ENCODE measurements at places on chromosomes 1 and 21. TPM values are rescaled to one million over a fixed set of nuclear protein-coding genes. Genes with fewer than 3 reads are reported as not detected.

RHBG gene
- total RNA-seq, result not detected

CLDN14 gene
- total RNA-seq, result not detected

TGFB2 gene
- 6.3 TPM for total RNA-seq

MUTYH gene
- 19.4 TPM for total RNA-seq

RBM11 gene
- 4.3 TPM for total RNA-seq

GRCh38 chr1:161020509-161021164 lies at the start of gene F11R:
Gene F11R (minus strand): TSS chr1:161021152. CDS start chr1:161021073, 79 bp downstream.
- DNase-seq, result no peak
- peaks cover 14% of the 10 kb centered on the region for H3K4me1 ChIP-seq
- H3K27ac ChIP-seq, result peak within 1 kb of the TSS; percentile 59
- H3K27me3 ChIP-seq, result peaks cover 20% of the 10 kb centered on the region

DNA sequence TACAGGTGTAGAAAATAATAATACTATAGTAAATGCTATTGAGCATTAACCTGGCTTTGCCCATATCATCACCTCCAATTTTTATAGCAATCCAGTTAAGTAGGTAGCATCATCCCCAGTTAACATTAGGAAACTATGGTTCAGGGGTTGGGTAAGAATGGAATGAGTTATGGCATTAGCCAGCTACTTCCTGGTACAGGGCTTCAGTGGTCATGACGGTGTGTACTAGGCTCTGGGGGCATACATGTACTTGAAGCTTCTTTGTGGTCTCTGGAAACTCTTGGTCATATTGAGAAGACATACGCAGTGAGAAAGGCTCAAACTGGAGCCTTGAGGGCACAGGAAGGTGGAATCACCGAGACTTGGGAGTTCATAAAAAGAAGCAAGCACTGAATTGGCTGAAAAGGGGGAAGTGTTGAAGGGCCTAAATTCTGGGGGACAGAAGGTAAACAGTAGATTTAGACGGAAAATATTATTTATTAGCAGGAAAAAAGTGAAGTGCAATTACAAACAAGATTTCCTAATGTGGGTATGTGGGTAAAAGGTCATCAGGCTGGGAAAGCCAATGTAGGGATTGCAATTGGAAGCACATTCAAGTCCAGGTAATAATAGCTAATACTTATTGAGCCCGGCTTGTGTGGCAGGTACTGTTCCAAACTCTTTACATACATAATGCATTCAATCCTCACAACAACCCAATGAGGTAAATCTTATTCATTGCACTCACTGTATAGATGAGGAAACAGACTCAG lies 114.2 kb upstream of the ATP1A1 start:
- H3K4me3 ChIP-seq, result no peak overlapping the region
- H3K4me1 ChIP-seq, result no peaks in the 10 kb centered on the region
- no peak for DNase-seq
- no peaks in the 10 kb centered on the region for H3K36me3 ChIP-seq
- H3K27me3 ChIP-seq, result no peaks in the 10 kb centered on the region

DNA sequence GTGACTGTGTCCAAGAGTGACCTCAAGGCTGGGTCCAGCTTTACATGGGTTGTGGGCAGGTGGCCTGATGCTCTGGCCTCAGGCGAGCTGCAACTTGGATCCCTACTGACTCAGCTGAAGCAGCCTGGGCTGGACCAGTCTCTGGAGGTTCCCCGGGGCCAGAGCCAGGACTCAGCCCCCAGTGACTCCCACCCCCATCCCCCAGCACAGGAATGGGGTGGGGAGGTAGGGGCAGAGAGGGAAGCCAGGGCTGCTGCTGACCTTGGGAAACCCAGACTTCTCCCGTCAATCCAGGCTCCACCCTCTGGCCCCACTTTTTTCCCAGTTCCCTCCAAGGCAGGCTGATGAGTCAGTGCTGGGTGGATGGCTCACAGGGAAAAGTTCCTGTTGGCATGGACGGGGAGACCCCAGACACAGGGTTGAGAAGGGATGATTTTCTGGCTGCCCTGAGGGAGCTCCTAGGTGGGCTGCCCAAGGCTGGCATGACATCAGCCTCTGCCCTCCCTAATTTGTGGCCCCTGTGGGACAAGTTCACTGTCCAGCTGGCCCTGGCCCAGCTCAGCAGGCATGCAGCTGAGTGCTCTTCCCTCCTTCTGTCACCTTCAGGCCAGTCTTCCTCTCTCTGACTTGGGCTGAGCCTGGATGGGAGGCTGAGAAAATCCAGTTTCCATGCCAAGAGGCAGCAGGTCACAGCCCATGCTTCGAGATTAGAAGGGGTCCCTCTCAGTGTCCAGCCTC lies 2.2 kb downstream of the ZC3H12A start:
- peak overlapping the region; percentile 95 for H3K27ac ChIP-seq
- peak overlapping the region; percentile 15 for H3K4me3 ChIP-seq
- peaks cover 16% of the 10 kb centered on the region for H3K36me3 ChIP-seq
- peak; percentile 94 for DNase-seq

GRCh38 chr1:30085811-30086770 lies 637.3 kb downstream of the MATN1 start:
- DNase-seq, result peak; percentile 71
- no peak overlapping the region for H3K27ac ChIP-seq
- peaks cover 6% of the 10 kb centered on the region for H3K27me3 ChIP-seq
- H3K4me1 ChIP-seq, result peaks cover 34% of the 10 kb centered on the region

- no peaks in the 10 kb centered on the region for H3K27me3 ChIP-seq
- no peak for DNase-seq
- peaks cover 49% of the 10 kb centered on the region for H3K4me1 ChIP-seq
- peak overlapping the region; percentile 97 for H3K27ac ChIP-seq
- no peaks in the 10 kb centered on the region for H3K36me3 ChIP-seq
- no peak overlapping the region for H3K4me3 ChIP-seq
These were observed 401 bp upstream of the ARHGEF10L start for GRCh38 chr1:17539118-17539476.

DNA sequence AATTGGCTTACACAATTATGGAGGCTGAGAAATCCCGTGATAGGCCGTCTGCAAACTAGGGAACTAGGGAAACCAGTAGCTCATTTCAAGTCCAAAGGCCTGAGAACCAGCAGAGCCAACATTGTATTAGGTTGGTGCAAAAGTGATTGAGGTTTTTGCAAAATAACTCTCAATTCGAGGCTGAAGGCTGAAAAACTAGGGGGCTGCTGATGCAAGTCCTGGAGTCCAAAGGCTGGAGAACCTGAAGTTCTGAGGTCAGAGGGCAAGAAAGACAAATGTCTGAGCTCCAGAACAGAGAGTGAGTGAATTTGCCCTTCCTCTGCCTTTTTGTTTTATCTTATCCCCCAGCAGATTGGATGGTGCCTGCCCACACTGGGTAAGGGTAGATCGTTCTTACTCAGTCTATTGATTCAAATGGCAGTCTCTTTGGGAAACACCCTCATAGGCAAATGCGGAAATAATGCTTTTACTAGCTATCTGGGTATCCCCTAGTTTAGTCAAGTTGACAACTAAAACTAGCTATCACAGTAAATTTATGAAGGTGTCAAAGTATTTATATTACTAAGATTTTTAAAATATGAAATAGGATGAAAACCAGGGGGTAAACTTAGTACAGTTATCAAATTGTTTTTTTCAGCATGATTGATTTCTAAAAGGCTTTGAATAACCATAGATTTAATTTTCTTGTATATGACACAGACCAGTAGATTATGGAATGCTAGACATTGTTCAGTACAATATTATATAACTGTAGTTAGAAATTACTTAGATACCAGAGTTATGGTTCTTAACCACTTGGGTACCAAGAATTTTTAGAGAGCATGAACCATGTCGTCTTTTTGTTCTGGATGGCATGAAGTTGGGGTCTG lies 15.4 kb downstream of the RABGAP1L start:
- no peak for DNase-seq
- H3K27ac ChIP-seq, result no peak overlapping the region
- no peaks in the 10 kb centered on the region for H3K4me1 ChIP-seq
- no peaks in the 10 kb centered on the region for H3K36me3 ChIP-seq
- H3K27me3 ChIP-seq, result no peaks in the 10 kb centered on the region

- no peaks in the 10 kb centered on the region for H3K4me1 ChIP-seq
- H3K27me3 ChIP-seq, result no peaks in the 10 kb centered on the region
- no peak overlapping the region for H3K27ac ChIP-seq
- no peaks in the 10 kb centered on the region for H3K36me3 ChIP-seq
- H3K4me3 ChIP-seq, result no peak overlapping the region
These were observed 553.4 kb downstream of the PLPP3 start for GRCh38 chr1:56025942-56026341.

DNA sequence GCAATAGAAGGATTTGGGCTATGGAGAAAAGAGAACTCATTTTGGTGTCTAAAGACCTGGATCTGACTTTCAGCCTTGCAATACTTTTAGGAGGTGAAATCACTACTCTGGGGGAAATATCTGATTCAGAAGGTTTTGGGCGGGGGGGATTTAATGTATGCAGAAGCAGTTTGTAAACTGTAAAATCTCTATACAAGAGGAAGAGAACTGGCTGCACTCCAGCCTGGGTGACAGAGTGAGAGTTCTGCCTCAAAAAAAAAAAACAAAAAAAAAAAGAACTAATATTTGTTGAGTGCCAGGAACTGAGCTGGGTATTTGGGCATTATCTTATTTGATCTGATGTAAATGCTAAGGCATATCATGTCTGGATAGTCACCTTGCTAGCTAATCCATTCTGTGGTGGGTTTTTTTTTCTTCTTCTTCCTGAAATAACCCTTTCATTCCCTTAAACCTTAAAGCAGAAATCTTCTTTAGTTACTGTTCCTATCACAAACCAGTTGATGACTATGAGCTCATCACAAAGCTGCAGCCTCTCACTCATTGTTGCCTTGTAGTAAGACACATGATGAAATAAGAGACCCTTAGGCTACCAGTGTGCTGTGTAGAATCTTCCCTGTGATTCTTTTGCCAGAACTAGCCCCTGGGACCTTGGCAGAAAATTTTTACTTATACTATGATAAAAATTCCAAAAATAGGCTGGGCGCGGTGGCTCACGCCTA lies 35.6 kb upstream of the SLC16A1 start:
- no peaks in the 10 kb centered on the region for H3K36me3 ChIP-seq
- DNase-seq, result no peak
- no peak overlapping the region for H3K4me3 ChIP-seq
- H3K27ac ChIP-seq, result peak overlapping the region; percentile 85
- H3K27me3 ChIP-seq, result no peaks in the 10 kb centered on the region

DNA sequence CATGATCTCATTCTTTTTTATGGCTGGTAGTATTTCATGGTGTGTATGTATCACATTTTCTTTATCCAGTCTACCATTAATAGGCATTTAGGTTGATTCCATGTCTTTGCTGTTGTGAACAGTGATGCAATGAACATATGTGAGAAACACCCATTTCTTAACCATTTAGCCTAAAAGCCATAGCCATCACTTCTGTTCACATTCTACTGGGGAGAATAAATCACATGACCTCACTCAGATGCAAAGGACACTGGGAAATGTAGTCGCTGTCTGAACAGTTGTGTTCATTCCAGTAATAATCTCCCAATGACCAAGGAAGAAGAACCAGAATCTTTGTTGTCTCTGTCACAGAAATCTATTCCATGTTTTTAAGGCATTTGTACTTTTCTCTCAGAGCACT lies 15.1 kb upstream of the PLA2G2E start:
- H3K36me3 ChIP-seq, result no peaks in the 10 kb centered on the region
- H3K4me1 ChIP-seq, result no peaks in the 10 kb centered on the region

- peak; percentile 43 for DNase-seq
- no peaks in the 10 kb centered on the region for H3K4me1 ChIP-seq
- no peaks in the 10 kb centered on the region for H3K27me3 ChIP-seq
- no peak overlapping the region for H3K27ac ChIP-seq
- H3K4me3 ChIP-seq, result no peak overlapping the region
These were observed 64.0 kb upstream of the SELENON start for GRCh38 chr1:25735956-25736529.

- no peak for DNase-seq
- peaks cover 28% of the 10 kb centered on the region for H3K4me1 ChIP-seq
- H3K27me3 ChIP-seq, result no peaks in the 10 kb centered on the region
- no peaks in the 10 kb centered on the region for H3K36me3 ChIP-seq
- peak within 1 kb of the TSS; percentile 93 for H3K4me3 ChIP-seq
These were observed at the start of gene LRRC42 for GRCh38 chr1:53946252-53947171. Gene LRRC42 (plus strand): TSS chr1:53946350. CDS start chr1:53952000, 5,650 bp downstream.

- H3K4me3 ChIP-seq, result no peak overlapping the region
- no peak for DNase-seq
- H3K4me1 ChIP-seq, result peaks cover 12% of the 10 kb centered on the region
These were observed 4.1 kb upstream of the ATP2B4 start for GRCh38 chr1:203622486-203622885.

- no peaks in the 10 kb centered on the region for H3K27me3 ChIP-seq
- no peak overlapping the region for H3K4me3 ChIP-seq
- H3K27ac ChIP-seq, result no peak overlapping the region
- H3K4me1 ChIP-seq, result no peaks in the 10 kb centered on the region
- no peak for DNase-seq
These were observed 9.5 kb upstream of the BTG2 start for GRCh38 chr1:203295796-203296195.

DNA sequence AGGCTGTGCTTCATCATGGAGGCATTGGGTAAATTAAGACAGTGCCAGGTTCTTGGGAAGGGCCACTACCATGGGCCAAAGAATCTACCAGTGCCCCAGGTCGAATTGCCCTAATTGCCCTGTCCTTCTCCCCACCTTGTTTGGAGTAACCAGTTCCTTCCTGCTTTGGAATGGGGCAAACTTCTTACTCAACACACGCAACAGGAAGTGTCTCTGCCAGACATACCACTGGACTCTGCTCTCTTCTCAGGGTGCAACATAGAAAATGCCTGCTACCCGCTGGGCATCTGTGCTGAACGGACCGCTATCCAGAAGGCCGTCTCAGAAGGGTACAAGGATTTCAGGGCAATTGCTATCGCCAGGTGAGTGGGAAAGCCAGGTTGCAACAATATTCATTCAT lies 15.8 kb downstream of the CDA start:
- no peaks in the 10 kb centered on the region for H3K27me3 ChIP-seq
- H3K27ac ChIP-seq, result no peak overlapping the region
- no peaks in the 10 kb centered on the region for H3K4me1 ChIP-seq
- no peak for DNase-seq
- H3K4me3 ChIP-seq, result no peak overlapping the region

- no peaks in the 10 kb centered on the region for H3K36me3 ChIP-seq
- H3K27me3 ChIP-seq, result no peaks in the 10 kb centered on the region
- DNase-seq, result no peak
- H3K4me3 ChIP-seq, result no peak overlapping the region
- H3K4me1 ChIP-seq, result peaks cover 7% of the 10 kb centered on the region
These were observed 197.5 kb upstream of the KIAA0040 start for GRCh38 chr1:175390081-175390481.

DNA sequence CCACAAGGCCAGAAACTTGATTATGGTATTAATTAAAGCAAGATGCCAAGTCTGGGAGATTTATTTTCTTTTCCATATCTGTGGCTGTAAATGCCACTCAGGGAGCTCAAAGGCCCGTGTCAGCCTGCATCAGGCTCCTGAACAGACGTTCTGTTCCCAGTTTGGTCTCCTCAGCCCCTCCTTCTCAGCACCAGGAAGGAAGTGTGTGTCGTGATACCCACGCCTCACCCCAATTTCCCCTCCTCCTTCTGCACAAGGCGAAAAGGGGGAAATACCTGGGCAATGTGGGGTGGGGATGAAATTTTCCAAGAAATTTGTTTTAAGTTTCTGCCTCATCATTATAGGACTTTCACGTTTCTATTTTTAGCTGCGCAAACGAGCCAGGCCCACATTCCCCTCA lies 112.0 kb downstream of the SYF2 start:
- no peaks in the 10 kb centered on the region for H3K4me1 ChIP-seq
- no peak overlapping the region for H3K27ac ChIP-seq
- DNase-seq, result no peak
